H54 (cell line): ENCODE measurements at places on chromosomes 13 and 19.

DNA sequence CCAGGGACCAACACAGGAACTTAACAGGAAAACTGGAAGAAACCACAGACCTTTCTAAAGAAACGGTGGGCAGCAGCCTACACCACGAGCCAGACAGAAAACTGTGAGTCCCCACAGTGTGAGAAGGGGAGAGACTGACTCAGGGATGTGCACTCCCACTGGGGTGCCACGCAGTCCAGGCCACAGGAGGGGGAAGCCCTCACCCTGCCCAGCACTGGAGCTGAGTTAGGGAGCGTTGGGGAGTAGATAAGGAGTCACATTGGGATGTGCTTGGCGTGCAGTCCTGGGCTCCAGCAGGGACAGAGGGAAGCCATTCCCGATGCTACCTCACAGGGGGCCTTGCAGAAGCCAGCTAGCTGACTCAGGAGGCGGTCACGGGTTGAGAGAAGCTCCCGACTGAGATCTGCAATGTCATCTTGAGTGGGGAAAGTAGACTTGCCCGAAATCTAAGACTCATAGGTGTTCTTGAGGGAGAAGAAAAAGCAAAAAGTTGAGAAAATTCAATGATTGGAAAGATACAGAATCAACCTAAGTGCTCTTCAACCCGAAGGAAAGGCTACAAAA lies 17.3 kb downstream of the SIGLEC8 start:
- DNase-seq: no peak

GRCh38 chr19:18756896-18757295 lies 34.2 kb downstream of the COMP start:
- no peak for DNase-seq

DNA sequence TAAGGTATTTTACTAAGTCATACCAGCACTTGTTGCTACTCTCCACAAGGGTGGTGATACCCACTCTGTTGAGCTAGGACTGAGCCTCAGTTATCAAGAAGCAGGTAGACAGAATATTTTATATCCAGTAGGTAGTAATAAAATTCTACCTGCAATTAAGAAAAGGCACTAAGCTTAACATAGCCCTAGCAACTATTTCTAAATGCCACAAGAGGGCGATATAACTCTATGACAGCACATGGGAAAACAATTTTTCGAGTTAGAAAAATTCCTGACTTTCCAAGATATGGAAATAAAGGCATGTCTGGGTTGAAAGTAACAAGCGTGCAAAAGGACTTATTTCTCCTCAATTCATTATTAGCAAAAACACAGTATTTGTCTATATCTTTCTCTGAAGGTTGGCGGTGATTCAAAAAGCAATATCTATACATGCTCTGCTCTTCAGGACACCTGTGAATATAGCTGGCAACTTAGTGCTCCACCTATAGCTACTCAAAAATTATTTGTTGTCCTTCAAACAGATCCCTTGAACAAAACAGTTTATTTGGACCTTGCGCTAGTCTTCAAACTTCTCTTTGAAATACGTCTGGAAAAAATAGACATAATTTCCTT lies 14.7 kb downstream of the CCDC169 start:
- no peak for DNase-seq

DNA sequence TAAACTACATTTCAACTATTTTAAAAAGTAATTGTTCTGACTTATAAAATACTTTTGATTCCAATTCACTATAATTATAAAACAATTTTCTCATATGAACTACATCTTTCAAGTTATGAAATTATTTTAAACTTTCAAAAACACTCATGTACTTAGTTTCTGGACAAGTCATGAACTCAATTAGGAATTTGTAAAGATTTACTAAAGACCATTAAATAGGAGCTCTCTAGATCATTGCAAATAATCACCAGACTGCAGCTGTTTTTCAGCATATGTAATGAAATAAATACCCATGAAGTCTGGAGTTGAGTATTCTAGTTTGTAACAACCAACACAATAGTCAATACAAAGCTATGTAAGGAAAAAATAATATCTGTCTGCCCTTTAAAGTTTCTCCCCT lies 605.1 kb upstream of the MIR17HG start:
- DNase-seq: no peak

GRCh38 chr13:33676045-33676989 lies 141.6 kb upstream of the RFC3 start:
- DNase-seq: peak; percentile 26

DNA sequence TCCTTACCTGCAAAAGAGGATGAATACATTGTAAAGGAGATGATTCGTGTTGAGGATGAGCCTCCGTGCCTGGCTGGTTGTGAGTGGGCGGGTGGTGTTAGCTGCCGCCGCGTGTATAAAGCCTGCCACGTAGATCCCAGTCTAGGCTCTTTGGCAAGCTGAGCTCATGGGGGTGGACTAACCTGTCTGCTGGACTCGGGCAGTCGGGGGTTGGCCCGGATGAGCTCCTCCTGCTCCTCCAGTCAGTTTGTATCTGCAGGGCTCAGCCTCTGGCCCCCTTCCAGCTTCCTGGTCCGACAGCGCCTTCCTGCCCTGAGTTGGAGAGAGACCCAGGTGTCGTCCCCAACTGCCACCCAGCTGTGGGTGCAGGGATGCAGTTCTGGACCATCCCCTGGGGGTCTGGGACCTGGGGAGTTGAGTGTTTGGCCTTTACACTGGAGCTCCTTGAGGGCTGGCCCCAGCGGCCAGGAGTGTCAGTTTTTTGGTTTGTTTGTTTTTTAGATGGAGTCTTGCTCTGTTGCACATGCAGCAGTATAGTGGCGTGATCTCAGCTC lies 20.9 kb downstream of the TECR start:
- no peak for DNase-seq

GRCh38 chr19:58544591-58545285 lies 874 bp downstream of the TRIM28 start:
- DNase-seq: no peak

GRCh38 chr13:101640788-101641400 lies 188.4 kb downstream of the ITGBL1 start:
- peak; percentile 15 for DNase-seq

DNA sequence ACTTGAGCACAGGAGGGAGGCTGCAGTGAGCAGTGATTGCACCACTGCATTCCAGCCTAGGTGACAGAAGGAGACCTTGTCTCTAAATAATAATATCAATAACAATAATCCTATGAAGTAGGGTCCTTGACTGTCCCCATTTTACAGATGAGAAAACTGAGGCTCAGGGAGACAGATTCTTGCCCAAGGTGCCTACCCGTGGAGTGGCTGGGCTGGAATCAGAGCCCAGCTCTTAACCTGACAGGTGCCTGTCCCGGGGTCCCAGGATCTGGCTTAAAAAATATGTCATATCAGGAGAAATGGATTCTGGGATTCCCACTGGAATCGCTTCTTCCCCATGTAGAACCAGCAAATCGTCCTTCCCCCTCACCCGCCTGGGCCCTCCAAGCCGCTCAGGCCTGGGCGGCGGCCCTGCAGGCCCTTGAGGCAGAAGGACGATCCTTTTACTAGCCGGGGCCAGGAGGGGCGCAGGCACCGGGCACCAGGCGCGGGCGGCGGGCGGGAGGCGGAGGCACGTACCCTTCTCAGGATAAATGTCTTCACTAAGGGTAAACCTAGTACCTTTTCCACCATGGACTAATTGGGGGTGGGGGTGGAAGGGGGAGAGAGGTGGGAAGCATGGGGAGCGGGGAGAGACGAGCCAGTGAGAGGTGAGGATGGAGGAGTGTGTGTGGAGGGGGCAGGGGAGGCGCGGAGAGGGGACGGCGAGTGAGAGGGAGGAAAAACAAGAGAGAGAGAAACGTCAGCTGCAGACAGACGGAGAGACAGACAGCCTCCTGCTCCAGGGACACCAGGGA lies 60.6 kb downstream of the COLGALT1 start:
- DNase-seq: no peak

DNA sequence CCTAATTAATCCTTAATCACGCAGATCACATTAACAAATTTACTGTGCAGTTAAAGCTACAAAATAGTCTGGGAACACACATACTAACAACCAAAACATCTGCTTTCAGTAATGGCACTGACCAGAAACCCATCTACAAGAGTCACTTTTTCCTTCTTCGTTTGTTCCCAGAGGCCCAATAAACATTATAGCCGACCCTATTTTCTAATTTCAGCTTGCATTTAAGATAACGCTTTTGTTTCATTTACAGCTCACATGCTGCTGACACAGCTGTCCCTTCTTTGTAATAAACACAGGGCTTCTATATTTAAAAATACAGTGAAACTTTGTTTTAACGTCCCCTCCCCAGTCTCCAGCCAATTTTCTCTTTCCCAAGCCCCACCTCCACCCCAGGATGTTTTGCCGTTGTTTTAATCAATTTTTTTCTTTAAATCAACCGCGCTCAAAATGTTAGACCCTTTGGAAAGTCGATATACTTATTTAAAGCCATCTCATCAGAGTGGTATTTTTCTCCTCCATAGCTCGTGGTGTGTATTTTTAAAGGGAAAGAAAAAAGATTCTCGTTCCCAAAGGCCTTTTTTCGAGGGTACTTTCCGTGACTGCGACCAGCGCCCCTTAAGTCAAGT lies 1.7 kb upstream of the WBP4 start:
- no peak for DNase-seq

DNA sequence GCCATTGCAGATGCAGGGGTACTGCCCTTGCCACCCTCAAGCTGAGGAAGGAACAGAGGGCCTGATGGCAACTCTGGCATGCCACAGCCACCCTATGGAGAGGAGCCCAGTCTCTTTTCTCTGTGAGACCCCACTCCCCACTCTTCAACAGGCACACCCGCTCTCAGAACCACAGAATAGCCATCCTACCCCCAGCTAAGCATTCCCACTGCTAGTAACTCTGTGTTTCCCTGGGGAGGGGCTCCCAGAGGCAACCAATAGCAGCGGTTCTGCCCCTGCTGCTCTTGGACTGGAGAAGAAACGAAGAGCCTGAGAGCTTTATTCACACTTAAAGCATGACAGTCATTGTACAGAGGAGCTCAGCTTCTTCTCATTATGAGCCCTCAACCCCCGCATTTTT lies 49.3 kb downstream of the UBL3 start:
- DNase-seq: no peak

DNA sequence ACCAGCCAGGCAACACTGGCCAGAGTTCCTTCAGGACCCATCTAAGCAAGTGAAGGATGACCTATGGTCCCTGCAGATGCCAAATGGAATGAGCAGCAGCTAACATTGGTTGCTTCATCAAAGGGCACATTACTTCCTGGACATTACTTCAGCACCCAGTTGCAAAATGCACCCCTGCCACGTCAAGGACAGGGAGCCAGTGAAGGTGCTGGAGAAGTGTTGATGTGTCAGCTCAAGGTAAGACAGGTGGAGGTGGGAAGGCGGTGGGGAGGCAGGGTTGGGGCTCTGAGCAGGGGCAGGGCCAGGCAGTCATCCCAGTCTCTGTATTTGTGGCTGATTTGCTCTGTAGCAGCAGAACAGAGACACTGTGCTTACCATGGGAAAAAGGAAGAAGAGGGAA lies 14.6 kb downstream of the CSNK1A1L start:
- DNase-seq: no peak

DNA sequence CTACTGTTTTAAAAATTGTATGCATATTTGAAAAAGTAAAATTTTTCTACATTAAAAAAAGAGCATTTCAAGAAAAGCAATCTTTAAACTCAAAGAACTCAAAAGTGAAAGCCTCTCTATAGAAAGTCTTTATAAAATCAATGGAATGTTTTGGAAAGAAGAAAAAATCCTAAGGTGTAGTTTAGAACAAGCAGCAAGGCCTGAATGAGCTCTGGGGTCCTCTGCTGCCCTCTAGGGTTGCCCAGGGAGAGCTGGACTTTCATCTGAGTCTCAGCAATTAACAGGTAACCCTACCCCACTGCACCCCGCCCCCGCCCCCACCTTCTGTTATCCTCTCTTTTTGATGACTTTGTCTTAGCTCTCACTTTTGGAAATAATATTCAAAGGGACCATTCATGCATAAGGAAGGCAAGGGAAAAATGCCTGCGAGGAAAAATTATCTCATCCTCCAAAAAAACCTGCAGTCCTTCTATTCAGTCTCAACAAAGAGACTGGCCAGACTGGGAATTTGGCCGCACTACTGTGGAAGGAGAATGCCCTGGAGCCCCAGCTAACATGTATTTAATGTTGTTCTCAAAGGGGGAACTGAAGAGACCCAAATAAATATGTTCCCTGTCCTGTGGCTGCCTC lies 24.1 kb downstream of the SLC25A30 start:
- DNase-seq: peak; percentile 27

DNA sequence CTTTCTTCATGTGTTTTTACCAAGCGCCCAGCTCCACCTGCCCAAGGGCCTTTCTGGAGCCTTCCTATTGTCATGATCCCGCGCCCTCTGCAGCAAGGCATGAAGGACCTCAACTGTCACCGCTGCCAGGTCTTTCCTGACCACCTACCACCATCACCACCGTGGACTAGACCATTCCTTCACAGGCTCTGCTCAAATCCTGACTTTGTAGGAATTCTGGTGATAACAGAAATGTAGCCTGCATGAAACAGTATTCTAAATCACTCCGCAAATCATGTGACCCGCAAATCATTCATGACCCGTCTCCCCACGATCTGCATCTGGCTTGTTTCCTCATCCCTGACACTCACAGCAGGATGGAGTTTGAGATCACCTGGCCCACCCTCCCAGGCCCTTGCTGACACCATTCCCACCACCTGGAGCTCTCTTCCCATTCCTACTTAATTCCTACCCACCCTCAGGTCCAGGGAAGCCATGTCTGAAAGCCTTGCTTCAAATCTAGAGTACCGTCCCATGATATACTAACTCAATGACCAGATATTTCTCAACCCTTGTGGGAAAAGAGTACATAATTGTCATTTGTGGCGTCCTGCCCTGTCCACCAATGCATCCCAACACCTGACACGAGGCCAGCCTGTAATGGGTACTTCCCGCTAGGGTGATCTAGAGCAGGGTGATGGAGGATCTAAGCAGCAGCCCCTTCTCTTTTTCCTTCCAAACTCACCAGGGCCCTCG lies 1.3 kb downstream of the UBE2S start:
- no peak for DNase-seq

GRCh38 chr13:77894743-77895142 lies 23.9 kb downstream of the EDNRB start:
- no peak for DNase-seq

- DNase-seq: no peak
Observed at GRCh38 chr19:3537438-3538240, 1.3 kb upstream of the TEKTIP1 start.

DNA sequence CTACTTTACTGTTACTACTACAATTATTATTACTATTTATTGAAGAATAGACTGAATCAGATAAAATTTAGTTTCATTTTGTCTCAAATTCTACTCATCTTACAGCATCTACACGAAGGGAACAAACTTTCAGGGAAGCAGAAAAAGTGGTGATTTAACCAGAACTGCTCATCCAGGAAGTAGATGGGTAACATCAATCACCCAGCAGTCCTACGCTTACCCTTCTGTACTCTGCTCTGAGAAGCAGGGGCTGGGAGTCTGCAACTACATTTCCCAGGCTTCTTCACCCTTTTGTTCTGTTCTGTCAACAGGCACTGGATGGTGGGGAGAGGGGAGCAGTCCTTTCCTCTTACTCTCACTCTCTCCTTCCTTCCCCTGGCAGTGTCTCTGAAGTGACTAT lies 31.4 kb upstream of the GGACT start:
- DNase-seq: no peak
